LNCaP clone FGC (cell line): ENCODE measurements at places on chromosomes 2 and 18.

- DNase-seq: peak; percentile 34
Observed at GRCh38 chr2:792687-793086, 115.5 kb upstream of the TMEM18 start.

GRCh38 chr18:35389095-35389618, 12.0 kb upstream of the ZNF396 start:
- no peak for DNase-seq

DNA sequence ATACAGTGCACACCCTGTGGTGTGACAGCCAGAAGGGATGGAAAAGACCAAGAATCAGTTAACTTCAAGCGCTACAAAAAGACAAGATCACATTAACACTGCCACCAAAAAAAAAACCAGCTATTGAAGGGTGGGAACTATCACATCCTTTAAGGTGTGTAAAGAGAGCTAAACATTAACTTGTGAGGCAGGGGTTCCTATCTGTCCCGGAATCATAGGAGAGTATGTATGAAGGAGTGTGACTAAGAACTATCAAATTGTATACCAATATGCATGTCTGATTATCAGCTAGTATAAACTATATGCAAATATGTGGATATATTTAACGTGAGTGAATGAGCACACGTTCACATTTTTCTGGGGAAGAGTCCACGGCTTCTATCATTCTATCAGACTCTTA, 88.4 kb upstream of the DNER start:
- no peak for DNase-seq

DNA sequence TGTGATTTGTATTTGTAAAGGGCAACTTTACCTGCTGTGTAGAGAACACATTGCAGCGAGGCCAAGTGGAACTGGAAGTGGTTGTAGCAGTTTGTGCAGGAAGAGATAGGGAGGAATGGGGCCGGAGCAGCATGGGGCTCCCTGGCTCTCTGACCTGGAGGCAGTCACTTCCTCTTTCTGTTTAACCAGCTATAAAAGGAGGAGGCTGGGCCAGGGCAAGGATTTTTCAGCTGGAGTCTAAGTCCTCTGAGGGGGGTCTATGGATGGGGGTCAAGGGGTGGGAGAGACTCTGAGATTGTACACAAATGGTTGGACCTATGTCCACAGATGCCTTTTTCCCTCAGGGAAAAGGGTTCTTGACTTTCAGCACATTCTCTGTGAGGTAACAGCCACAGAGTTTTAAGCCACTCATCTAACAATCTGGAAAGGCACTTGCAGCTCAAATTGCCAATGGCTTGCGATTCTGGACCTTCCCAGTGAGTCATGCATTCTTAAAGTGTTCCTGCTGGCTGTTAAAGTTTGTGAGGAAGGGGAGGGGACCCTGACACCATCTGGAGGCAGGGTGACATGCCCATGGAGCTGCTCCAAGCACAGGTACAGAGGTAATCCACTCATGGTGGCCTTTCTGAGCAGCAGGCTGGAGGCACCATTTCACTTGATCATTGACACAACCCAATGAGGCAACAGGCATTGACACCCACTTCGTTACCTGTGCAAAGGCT, 347.0 kb downstream of the CYRIA start:
- DNase-seq: no peak

DNA sequence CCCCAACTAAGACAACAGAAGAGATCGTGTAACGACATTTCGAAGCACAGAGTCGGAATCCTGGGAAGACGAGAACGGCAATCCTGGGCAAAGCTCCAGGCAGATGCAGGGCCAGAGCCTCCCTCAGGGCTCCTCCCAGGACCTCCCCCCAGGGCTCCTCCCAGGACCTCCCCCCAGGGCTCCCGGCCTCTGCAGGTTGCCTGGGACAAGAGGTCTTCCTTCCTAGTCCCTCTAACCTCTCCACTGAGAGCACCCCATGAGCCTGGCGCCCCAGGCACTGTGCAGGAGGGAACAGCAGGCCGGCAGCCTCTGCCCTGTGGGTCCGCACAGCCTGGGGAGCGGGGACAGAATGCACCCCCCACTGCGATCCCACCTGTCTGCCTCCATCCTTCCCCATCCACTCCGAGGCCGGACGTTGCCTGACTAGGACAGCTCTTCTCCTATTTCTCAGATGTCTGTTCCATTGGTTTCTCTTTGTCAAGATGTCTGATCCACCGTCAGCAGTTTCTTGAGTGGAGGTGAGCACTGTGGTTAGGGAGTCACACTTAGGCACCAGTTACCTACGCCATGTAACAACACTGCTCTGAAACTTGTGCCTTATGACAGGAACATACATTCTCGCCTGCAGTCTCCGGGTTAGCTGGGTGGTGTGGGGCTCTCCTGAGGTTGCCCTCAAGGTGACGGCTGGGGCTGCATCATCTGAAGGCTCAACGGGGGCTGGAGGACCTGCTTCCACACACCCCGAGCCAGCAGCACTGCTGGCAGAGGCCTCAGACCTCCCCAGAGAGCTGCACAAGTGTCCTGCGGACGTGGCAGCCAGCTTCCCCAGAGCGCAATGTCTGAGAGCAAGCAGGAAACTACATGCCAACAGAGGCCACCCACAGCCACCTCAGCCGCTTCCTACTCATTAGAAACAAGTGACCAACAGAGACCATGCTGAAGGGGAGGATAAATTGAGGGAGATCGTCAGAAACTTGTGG, 28.9 kb downstream of the ADI1 start:
- DNase-seq: no peak

- no peak for DNase-seq
Observed at GRCh38 chr2:127770973-127771735, 39.8 kb downstream of the WDR33 start.
